GM12865 (cell line): ENCODE measurements at places on chromosomes 3 and 15.

DNA sequence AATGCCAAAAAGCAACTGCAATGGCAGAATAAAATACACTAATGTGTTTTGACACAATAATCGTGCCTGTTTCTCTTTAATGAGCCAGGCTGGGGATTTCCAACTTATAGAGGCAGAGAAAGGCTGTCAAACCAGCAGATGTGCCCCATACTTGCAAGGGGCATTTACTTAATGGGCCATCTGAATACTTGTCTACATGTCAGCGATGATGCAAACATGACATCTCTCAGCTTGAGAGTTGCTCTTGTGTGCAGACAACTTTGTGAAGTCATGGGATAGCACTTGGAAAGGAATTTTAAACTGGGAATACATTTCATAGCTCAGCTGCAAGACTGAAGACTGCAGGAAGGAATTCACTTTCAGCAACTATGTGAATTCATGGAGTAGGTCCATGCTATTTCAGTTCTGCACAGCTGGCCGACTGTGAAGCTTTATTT, 127.4 kb upstream of the ADAMTS9 start:
- DNase-seq: no peak

DNA sequence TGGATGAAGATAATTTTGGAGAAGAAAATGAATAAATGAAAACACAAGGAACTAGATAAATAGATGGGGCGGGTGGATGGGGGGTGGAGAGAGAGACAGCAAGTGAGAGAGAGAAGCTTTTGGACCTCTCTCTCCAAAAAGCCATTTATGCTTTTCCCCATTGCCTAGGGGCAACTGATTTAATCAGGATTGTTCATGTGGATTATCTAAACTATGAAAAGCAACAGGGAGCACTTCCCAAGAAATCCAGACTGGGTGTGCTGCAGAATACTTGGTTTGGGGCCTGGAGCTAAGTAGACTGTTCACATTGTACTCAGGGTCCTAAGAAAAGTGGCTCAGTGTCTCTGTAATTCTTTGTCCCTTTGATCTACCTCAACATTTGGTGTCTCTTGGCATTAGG, 367.0 kb downstream of the TIGIT start:
- no peak for DNase-seq

- no peak for DNase-seq
Observed at GRCh38 chr15:39598958-39599845, 18.3 kb downstream of the THBS1 start.

GRCh38 chr15:100737214-100737613, 134.8 kb downstream of the ASB7 start:
- DNase-seq: no peak

DNA sequence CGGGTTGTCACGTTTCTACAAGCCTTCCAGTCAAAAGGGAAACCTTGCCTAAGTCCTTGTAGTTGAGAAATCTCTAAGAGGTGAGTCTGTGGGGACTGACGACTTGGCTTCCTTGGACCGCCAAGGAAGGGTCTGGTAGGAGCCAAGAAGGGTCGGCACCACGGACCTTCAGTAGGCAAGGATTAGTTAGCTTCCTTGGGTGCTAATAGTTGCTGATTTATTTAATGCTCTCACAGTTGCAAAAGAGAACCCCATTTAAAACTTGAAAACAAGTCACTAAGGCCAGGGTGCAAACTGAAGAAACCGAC, 361 bp upstream of the LCMT2 start:
- no peak for DNase-seq

DNA sequence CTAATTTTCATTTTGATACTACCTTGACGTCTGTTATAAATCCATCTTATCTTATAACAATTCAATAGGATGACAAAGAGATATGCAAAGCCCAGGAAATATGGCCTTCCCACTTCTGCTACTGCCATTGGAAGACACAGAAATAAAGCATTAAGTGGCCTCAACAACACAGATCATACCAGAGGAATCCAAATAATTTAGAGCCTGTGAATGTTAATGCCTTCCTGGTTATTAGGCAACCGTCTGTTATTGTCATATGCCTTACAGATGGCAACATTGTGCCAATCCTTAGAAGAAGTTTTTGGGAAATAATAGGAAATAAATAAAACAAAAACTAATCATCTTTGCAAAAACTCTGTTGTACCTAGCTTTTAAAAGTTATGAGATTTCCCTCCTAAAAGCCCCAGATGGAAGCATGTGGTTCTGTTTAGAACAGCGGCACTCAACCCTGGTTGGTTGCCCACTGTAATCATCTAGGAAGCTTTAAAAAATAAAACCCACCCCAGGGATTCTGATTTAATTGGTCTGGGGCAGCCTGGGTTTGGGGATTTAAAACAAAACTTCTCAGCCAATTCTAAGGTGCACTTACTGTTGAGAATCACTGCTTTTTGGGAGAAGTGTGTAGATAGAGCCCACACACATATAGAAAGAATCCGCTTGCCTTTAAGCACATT, 704.8 kb upstream of the CFAP20DC start:
- no peak for DNase-seq

DNA sequence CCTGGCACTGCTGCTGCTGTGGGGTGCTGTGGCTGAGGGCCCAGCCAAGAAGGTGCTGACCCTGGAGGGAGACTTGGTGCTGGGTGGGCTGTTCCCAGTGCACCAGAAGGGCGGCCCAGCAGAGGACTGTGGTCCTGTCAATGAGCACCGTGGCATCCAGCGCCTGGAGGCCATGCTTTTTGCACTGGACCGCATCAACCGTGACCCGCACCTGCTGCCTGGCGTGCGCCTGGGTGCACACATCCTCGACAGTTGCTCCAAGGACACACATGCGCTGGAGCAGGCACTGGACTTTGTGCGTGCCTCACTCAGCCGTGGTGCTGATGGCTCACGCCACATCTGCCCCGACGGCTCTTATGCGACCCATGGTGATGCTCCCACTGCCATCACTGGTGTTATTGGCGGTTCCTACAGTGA, 2.1 kb downstream of the GRM2 start:
- no peak for DNase-seq

GRCh38 chr3:71722693-71723092, 2.5 kb downstream of the EIF4E3 start:
- no peak for DNase-seq

DNA sequence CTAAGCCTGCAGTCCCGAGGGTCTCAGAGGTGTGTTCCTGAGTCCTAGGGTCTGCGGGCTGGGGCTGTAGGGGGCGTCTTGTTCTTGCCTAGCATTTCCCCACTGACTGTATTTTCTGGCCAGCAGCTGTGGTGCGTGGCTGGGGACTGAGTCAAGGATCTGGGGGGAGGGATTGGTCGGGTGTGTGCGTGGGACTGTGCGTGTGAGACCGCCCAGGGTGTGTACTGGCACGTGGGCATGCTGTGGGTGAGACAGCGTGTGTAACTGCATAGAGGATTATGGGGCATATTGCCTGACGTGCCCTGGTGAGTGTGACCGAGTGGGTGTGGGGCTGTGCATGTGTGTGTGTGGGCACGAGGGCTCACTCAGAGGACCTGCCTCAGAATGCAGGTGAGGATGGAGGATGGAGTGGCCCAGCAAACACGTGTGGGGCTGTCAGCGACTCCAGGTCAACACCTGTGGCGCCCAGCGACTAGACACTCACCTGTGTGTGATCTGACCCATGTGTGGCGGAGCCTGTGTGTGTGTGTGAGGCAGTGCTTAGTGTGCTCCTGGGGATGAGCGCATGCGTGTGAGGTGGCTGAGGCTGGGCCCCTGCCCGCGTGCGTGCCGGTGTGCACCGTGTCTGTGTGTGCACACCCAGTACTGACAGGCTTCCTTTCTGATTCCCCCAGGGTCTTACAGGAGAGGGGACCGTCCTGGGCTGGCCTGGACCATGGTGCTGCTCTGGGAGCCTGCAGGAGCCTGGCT, 20.9 kb downstream of the FBLN2 start:
- no peak for DNase-seq

GRCh38 chr15:33124811-33125210, 69.7 kb downstream of the FMN1 start:
- DNase-seq: no peak

DNA sequence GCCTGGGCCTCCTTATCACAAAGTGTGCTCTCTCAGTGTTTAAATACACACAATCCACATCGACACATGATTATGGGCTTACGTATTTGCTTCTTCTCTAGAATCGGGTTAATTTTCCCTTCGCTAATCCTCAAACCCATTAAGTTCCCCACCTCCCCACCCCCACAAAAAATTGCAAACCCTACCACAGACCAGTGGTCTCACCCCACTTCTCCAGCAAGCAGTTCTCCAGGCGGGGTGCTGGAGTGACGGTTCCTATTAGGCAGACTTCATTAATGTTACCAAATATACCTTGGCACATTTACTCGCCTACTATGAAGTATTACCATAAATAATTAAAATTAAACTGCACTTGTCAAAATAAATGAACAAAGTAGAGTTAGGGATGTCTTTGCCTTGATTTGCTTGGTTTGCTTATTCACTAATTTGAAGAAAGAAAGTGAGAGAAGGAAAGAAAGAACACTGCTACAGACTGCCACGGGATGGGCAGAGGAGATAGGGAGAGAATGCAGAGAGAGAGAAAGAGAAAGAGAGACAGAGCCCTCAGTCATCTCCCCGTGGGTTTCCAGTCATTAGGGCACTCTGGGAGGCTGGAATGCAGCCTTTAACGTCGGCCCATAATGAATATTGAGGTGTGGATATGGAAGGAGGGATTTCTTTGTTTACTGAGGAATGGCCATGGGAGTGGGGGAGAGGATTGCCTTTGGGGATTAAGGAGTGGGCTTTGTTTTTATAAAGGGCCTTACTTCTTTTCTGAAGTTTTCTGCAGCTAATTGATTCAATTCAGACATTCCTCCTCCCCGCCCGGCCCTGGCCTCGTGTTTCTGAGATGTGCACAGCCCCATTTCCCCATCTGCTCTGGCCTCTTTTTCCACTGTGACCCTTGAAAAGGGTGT, 39.7 kb upstream of the POLG start:
- no peak for DNase-seq

GRCh38 chr15:52069559-52069958, 43.0 kb downstream of the BCL2L10 start:
- no peak for DNase-seq

- DNase-seq: no peak
Observed at GRCh38 chr15:99764522-99764921, 31.3 kb upstream of the LYSMD4 start.
